A172 (cell line): ENCODE measurements at places on chromosomes 2 and 18. TPM values are rescaled to one million over a fixed set of nuclear protein-coding genes. Genes with fewer than 3 reads are reported as not detected.

- no peak for DNase-seq
Measured at GRCh38 chr2:9653485-9654271, 22.9 kb upstream of the YWHAQ start.

TUBB8B gene
- not detected in 2 replicates for total RNA-seq

DNA sequence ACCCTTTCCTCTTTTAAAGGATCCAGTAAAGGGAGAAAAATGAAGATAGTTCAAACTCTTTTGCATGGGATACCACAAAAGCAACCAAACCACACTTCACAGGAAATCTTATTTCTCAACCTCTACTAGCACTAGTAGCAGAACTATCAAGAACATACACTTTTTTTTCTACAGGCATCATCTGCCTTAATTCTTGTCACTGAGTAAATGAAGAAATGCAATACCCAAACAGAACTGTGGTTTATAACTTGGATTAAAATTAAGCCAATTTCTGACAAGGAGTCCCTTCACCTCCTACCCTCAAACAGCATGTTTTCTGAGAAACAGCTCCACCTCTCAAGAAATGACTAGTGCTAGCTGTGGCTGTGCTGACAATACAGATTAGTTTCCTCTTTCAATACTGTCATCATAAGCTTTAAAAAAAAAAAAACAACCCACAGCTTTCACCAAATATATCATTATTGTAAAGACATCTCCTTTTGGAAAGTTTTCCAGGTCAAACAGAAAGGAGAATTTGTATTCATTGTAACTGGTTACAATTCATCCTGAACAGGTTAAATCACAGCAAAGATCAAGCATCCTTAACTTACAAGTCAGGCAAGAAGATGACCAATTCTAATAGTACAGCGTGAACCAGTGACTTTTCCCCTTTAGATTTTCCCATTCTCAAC is 44.4 kb downstream of the PTPN2 start:
- DNase-seq = no peak

GRCh38 chr2:241575624-241576292 is 17.2 kb downstream of the BOK start:
- DNase-seq = no peak

DNA sequence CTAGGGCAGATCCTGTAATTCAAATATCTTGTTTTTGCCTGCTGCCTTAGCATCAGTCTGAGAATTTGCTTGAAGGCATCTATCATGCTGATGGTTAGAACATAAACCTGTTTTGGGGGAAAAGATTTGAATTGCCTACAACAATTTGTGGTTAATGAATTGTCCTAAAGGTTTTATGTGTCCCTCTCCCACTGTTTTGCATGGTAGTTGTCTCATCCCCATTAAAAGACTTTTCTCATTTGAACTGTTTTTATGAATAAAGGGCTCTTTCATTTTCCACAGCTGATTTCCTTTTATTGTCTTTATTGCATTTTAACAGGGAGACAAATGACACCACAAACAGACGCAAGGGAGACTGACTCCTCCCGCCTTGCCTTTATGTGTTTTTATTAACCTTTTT is 275.6 kb downstream of the PIK3C3 start:
- no peak for DNase-seq

LTBP1 gene
- 12.1 and 14.0 TPM in 2 replicates for total RNA-seq

- no peak for DNase-seq
Measured at GRCh38 chr2:74850496-74851190, 16.7 kb downstream of the HK2 start.

C2orf66 gene
- total RNA-seq = 0.26 TPM in 1 of 2 replicates, not detected in the other

TMEM185B gene
- 36.9 and 38.1 TPM in 2 replicates for total RNA-seq

GRCh38 chr2:184452907-184453306 is 145.4 kb upstream of the ZNF804A start:
- no peak for DNase-seq

GRCh38 chr2:12856934-12857601 is 140.3 kb downstream of the TRIB2 start:
- DNase-seq = peak; percentile 93

GRCh38 chr18:58012356-58012755 is 31.7 kb upstream of the NEDD4L start:
- no peak for DNase-seq

LOXHD1 gene
- total RNA-seq = not detected in 2 replicates

- no peak for DNase-seq
Measured at GRCh38 chr2:7020468-7020867, 103.3 kb downstream of the RNF144A start.

DNA sequence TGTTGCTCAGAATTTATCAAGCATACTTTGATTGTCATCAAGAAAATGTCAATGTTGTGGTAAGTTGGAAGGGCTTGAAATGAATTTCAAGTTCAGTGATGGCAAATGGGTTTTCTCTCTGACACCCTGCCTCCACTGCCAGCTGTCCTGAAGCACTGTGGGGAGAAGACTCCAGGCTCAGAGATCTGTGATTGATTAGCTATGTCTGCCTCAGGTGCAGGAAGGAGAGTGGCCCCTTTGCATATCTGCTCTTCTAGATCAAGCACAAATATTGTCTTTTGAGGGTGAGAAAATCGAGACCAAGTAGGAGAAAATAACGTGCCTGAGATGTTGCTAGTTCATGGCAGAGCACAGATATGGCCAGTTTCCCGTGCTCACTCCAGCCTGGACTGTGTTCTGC is 178.8 kb upstream of the GLI2 start:
- DNase-seq = no peak

ASB18 gene
- total RNA-seq = not detected in 2 replicates

DNA sequence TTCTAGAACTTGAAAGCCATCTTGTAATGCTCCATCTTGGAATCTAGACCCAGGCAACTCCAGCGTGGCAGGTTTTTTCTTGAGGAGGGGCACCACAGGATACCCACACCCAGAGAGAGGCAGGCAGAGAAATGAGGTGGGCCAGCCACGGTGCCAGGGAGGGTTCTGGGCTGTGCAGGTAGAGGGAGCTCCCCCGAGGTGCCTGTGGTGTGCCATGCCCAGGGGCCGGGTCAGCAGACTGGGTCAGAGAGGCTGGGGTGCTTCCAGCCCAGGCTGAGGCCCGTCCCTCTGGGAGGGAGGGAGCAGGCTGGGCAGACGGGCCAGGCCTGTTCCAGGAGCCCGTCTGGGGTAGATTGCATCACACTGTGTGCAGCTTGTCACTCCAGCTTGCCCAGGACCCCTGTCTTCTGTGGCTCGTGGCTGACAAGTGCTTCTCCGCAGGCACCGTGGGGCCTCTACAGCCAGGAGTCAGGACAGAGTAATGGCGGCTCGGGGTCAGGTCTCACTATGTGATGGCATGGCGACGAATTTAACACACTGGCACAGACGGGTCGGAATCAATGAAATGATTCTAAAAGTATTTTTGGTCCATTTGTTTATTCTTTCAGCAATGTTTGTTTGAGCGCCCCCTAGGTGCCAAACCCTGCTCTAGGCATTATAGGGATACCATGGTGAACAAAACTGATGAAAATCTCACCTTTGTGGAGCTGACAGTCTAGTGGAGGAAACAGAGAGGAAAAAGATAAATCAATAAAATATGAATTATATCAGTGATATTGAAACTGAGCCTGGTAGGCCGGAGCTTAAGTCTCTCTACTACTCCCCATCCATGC is 144.0 kb downstream of the ACOXL start:
- no peak for DNase-seq

- DNase-seq = no peak
Measured at GRCh38 chr2:184633726-184634125, 35.4 kb downstream of the ZNF804A start.

DNA sequence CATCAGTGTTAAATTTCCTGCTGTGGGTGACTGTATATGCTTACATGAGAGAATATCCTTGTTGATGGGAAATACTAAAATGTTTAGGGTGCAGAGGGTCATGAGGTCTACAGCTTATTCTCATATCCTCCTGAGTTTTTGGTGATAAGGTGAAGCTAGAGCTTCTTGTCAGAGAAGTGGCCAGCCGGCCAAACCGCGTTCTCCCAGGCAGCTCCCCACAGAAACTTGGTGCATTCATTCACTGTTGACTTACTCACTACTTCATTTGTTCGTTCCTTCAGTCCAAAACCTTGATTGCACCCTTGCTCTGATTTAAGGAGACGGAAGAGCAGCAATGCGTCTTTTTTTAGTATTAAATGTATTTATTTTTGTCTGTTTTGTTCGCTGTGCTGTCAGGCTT is 8.7 kb downstream of the SNED1 start:
- no peak for DNase-seq

HOXD11 gene
- total RNA-seq = 17.3 and 23.9 TPM in 2 replicates

DNA sequence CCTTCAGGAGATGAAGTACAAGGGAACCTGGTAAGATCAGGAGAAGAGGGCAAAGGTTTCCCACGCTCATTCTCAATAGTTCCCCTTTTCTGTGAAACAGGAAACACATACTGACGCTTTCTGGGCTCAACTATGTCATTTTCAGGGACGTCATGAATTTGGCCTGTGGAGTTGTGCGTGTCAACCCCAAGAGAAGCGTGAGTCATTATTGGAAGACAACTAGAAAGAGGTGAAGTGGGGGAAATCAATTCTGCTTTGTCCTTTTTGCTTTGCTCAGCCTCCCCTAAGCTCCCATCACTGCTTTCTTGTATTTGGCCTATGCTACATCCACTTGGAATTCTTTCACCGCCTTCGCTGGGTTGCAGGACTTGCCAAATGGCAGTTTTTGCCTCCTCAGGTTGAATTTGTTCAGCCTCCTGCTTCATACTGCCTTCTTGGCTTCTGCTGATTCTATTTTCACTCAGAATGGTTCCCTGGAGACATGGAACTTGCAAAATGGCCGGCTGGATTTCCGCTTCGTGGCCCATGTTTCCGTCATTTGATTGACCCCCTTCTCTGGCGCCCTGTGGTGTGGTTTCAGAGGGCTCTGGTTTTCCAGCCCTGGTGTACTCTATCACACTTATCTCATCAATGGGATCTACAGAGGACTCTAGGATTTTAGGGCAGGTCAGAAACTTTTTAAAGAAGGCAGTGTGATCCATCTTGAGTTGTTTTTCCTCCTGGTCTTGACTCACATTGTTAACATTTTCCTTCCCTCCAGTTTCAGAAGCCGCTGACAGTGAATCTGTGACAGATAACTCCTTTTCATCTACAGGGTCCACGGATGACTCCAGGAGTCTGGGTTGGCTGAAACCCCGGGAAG is 93.3 kb downstream of the ALPK2 start:
- DNase-seq = no peak

SPP2 gene
- total RNA-seq = not detected in 2 replicates

- no peak for DNase-seq
Measured at GRCh38 chr2:125553768-125554167, 1102.2 kb upstream of the GYPC start.

- DNase-seq = no peak
Measured at GRCh38 chr2:48253301-48253700, 276.7 kb upstream of the STON1 start.

DNA sequence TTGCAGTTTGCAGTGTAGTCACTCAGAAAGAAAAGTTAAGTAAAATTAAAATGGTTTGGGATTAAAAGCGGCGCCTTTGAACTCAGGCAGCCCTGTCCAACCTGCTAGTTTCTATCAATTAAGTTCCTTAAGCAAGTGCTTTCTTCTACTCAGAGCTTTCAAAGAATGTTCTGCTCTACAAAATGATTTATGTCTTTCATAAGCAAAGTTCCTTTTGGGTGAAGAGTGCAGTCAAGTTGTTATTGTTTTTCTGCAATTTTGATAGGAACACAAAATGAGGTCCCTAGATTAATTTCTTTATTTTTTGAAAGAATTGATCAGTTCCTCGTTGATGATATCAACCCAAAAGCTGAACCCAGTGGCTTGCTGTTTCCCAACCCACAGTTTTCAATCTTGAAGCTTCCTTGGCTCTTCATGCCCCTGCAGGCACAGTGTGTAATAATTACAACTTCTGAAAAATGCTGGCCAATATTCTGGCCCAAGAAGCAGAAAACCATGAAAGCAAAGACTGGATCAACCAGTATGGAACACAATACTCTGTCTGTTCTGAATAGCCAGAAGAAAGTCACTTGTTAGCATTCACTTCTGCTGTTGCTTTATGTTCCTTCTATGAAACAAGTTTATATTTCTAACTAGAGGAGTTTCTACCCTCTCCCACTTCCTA is 89.1 kb downstream of the TGIF1 start:
- no peak for DNase-seq

- DNase-seq = no peak
Measured at GRCh38 chr2:106232638-106233349, 38.7 kb upstream of the UXS1 start.

DNA sequence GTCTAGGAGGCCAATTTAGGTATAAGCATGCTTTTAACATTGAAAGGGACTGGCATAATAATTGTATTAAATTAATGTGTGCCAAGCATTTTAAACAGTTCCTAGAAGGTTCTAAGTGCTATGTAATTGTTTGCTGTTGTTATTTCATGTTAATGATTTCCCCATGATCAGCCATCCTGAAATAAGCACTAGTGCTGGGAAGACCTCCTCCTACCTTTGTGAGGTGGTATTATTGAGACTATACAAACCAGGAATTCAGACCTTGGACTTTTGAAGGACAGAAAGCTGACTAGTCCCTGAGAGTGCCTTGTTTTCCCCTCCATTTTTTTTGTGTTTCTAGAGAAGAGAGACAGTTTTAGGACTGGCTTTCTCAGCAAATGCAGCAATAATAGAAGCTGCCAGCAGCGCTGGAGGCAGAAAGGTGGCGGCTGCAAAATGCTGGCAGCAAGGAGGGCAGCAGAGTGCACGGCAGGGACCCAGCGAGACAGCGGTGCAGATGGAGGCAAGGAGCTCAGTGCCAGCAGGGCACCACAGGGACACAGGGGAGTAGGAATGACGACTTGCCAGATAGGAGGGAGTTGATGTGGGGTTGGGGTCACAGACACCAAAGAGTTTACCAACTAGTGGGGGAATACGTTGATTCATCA is 25.3 kb downstream of the NABP1 start:
- no peak for DNase-seq

DNA sequence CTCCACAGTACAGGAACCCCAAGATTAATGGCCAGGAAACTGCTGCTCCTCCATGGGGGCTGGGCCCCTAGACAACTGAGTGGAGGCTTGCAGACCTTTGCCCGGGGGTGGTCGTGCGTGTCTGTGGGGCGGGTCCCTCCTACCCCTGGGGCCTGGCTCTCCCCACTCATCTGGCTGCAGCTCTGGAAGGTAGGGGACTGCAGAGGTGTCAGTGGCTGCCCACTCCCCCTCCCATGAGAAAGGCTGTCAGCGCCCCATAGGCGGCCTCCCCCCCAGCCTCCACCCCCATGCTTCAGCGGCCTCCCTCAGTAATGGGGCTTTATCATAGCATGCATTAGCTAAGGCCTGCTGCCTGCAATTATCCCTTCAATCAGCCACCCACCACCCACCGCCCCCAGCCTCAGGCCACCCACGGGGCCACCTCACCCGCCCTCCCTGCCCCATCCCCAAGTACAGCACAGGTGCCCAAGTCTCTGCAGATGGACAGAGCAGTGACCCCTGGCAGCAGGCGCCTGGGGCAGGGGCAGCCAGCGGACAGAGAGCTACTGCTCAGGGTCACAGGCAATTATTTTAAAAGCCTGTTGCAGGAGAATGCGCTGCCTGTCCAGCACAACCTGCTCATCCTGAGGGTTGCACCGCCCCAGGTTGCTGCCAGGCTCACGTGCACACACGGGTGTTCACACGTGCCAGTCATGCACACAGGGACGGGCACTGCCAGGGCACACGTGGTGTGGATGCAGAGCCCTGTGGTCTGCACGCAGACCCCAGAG is 9.1 kb upstream of the ECEL1 start:
- no peak for DNase-seq

- DNase-seq = no peak
Measured at GRCh38 chr2:197176522-197176921, 134.1 kb downstream of the ANKRD44 start.
